Activated naive CD4-positive, alpha-beta T cell treated with anti-CD3 and anti-CD28 coated beads, Interleukin-2, amount 50 U/mL, for 72 hours (primary cell): ENCODE measurements at places on chromosomes 11 and 22.

- DNase-seq: no peak
Measured at GRCh38 chr11:28289444-28289843, 181.3 kb downstream of the METTL15 start.

- DNase-seq: no peak
Measured at GRCh38 chr22:17422736-17423343, 53.6 kb downstream of the CECR2 start.

- DNase-seq: no peak
Measured at GRCh38 chr11:33448461-33449130, 191.4 kb downstream of the HIPK3 start.

- DNase-seq: peak; percentile 59
Measured at GRCh38 chr11:46529095-46529905, 64.5 kb downstream of the AMBRA1 start.

DNA sequence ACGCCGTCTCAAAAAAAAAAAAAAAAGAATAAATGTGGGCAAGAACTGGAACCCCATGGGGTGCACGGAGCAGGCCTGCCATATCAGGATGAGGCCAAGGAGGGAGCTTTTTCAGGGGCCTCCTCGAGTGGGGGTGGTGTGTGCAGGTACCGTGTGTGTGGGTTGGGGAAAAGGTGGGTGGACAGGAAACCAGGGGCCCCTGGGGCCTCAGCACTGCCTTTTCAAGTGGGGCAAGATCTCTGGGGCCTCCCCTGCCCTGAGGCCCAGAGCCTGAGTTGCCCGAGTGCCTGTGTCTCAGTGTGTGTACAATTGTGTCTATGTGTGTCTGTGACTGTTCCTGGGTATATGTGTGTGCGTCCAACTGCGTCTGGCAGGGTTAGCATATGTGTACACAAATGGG, 23.8 kb downstream of the TEF start:
- DNase-seq: no peak

DNA sequence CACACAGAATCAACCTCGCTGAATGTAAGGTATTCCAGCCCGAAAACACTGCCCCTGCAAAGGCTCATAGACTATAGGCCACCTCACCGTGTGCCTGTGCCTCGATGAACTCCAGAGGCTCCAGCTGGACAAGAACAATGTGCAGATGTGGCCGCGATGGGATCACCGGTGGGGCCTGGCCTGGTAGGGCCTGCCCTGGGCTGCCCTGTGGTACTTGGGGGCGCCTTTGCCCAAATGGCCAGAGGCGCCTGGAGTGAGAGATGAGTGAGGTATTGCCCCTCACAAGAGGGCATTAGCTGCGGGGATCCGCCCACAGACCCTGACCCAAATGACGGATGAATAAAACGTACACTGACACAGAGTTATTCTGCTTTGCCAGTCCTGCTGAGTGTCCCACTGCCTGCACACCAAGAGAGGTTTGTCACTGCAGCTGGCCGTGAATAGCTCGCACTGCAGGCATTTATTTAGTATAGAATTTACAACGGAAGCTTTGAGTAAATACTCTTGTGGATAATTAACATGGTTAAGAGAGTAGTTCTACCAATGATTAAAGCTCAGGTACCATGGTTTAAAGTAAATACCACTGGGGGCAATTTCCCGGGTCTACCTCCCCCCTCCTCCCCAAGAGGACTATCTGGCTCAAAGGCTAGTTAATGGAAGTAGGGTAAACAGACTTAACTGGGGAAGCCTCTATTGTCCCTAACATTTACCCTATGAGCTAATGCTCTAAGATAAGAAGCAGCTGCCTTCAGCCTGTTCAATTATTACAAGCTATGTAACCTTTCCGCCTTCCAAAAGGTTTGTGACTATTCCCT, 101.1 kb upstream of the IGLL5 start:
- DNase-seq: no peak

GRCh38 chr11:20045098-20045688, 115.1 kb downstream of the DBX1 start:
- DNase-seq: no peak

GRCh38 chr11:1307998-1308742, 1.3 kb downstream of the TOLLIP start:
- peak; percentile 55 for DNase-seq

GRCh38 chr11:34624069-34624468, 3.2 kb downstream of the EHF start:
- DNase-seq: no peak

DNA sequence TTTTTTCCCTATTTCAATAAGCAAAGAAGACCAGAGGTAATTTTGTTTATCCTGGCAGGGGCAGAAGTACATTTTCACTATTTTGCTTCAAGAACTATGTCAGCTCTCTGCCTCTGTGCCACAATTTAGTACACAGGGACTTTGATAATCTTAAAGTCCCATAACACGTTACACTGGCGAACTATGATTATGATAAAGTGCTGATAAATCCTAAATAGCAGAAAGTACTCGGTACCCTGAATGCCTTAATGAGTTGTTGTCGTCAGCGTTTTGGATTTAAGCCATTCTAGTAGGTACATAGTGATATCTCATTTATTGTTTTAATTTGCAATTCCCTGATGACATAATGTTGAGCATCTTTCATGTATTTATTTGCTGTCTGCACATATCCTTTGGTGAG, 16.6 kb upstream of the PHOX2A start:
- no peak for DNase-seq

DNA sequence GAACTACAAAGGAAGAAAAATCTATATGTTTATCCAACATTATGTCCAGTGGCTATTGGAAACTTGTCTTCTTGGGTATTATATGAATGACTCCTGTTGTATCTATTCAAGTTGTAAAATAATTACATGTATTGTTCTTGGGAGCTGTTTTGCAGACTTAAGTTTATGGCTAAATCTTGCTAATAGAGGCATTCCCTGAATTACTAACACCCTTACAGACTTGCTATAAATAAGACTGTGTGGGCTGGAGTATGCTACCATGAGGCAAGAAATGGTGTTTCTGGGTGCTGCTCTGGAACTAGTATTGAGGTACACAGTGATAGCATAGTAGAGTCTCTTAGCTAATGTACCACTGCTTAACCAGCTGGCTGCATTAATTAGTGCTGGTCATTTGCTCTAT, 155.1 kb downstream of the HIPK3 start:
- no peak for DNase-seq

GRCh38 chr22:26276529-26277160, 107.4 kb downstream of the SEZ6L start:
- no peak for DNase-seq

DNA sequence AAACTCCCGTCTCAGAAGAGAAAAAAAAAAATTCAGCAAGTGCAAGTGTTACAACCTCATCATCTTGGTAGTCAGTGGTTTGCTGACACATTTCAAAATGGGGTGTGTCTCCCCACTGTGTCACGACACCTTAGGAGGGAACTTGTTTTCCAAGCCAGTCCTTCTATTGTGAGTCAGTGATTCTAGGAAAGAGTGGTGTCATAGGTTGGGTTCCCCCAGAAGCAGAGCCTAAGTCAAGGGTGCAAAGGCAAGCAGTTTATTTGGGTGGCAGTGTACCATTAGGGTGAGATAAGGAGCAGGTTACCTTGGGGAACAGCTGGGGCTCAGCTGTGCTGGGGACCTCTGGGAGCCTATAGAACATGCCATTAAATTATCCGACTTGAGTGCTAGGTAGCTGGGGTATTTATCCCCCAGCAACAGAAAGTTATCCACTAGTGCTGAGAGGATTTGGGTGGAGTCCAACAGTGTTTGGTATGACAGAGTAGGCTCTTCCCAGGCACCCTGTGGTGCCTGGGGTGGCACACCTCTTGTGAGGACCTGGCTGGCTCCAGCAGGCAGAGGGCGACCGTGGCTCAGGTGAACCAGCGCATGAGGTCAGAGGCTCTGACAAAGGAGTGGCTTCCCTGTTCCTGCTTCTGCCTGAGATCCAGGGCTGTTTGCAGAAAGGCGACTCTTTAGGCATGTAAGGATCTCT, 41.7 kb downstream of the KIAA1671 start:
- peak; percentile 57 for DNase-seq

- no peak for DNase-seq
Measured at GRCh38 chr11:134660416-134660815, 248.4 kb upstream of the B3GAT1 start.

GRCh38 chr11:61973476-61974162, 6.2 kb upstream of the FTH1 start:
- DNase-seq: peak; percentile 48

DNA sequence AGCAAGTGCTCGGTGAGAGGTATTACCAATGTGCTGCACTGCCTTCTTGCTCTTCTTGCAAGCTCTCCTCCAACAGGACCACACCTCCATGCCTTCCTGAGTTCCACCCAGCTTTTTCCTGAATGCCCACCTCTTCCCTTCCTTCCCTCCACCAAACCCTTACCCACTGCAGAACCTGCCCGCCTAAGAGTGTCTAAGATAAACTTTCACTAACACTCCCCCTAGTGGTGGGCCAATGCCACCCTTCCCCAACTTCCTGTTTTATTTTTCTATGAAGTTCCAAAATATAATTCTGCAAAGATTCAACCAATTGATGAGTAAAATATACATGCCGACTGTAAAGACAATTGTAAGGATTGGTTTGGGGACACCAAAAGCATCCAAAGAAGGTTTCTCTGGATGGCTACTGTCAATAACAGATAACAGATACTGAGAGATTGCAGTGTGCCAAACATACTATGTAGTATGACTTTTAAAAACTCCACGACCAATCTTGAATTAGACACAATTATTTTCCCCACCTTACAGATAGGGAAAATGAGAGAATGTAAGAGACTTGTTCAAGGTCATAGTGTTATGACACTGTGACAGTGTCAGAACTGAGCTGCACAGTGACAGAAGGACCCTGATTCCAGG, 38.6 kb upstream of the BMAL1 start:
- no peak for DNase-seq

DNA sequence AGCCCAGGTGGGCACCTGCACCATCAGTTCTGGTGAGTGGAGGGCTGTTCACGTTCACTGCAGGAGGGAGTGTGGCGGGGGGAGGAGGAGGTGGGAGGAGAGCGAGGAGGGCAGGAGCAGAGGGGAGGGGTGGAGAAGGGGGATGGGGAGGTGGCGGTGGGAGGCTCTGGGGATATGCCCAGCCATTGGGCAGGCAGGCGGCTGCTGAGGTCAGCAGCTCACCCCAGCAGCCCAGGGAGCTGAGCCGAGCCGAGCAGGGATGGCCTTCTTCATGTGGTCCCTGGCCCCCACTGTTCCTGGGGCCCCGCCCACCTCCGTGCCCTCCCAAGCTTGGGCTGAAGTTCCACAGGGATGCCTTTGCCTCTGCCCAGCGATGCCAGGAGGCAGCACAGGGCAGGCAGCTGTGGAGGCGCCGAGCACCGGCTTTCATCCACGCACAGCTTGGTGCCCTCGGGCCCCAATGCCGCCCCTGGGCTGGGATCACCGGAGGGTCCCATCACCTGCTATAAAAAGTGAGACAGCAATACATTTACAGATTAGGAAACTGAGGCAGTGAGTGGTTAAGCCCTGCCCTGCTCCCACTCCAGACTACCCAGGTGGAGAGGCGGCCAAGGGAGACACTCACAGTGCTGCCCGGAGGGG, 21.6 kb downstream of the RTN4R start:
- DNase-seq: no peak

DNA sequence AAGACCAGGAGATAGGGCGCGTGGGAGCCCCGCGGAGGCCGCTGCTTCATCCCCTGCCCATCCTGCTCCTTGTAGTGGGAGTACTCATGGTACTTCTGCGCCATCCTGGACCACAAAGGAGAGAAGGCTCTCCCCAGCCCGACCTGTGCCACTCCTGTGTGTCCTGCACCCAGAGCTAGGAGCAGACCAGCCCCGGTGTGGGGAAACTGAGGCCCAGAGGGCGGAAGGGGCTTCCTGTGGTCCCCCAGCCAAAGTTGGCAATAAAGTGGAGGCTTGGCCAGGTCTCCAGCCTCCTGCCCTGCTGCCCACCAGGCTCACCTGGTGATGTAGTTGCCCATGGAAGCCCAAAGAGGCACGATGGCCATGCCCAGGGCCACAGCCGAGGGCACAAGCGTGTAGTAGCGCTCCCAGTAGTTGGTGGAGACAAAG, 4.7 kb downstream of the UNC93B1 start:
- no peak for DNase-seq

DNA sequence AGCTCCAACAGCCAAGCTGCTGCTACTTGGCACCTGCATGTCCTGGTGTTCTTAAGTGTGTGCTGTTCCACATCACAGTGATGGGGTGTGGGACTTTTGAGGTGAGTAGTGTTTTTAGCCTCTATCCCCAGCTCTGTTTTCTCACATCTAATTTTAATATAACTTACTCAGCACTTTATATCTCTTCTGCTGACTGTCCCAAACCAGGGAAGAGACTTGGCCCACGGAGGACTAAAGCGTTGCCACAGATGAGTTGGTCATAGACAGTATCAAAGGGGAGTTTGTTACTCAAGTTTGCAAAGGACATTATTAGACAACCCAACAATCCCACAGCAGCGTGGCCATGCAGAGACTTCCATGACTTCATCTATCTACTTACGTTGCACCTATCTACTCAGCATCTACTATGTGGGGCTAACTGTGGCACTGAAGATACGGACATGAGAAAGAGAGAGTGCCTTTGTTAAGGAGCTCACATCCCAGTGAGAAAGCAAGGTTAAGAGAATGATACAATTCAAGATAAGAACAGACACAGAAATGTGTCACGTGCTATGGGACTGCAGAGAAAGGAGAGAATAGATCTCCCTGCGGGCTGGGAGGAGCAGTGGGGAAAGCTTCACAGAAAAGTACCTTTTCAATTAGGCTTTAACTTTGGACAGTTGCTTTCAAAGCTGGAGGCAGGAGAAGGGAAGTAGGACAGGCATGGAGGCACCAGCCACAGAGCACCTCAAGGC, 82.4 kb downstream of the ME3 start:
- no peak for DNase-seq

DNA sequence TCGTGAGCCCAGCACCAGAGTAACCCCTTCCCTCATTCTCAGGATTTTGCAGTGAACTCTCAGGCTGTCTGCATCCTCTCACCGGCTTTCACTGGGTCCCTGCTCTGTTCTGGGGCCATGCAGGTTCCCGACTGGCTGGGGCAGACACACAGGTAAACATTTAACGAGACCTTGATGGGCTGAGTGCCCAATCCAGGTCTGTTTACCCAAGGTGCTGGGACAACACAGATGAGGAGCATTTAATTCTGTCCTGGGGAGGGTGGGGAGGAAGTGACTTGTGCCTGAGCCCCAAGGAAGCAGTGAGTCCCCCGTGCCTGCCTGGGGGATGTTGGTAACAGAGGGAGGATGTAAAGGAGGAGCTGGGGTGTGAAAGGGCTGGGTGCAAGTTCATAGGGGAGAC, 4.4 kb downstream of the BIK start:
- DNase-seq: no peak

- no peak for DNase-seq
Measured at GRCh38 chr11:66247295-66247694, 21.1 kb upstream of the RAB1B start.

GRCh38 chr11:133669371-133670053, 137.2 kb upstream of the OPCML start:
- no peak for DNase-seq

DNA sequence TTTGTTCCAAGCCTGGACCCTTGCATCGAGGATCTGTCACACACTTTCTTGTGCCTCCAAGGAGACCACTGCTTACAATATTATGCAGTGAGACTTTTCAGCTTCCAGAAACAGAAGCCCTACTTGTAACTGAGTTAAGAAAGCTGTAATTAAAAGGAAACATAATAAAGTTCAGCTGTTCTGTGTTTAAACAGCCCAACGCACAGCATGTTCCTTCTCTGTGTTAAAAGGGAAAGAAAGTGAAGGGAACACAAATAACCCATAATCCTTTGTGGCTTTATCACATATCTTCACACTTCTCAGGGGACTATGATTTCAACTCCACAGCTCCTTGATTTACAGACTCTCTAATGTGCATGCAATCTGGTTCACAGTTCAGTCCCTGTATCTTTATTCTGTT, 200.3 kb upstream of the MTNR1B start:
- DNase-seq: no peak

GRCh38 chr22:49686495-49687219, 141.0 kb downstream of the BRD1 start:
- no peak for DNase-seq
